ENCODE measurements at places on chromosomes 5 and 9.
A peak's percentile ranks its signal among the peaks of the same experiment; 100 is the strongest.

DNA sequence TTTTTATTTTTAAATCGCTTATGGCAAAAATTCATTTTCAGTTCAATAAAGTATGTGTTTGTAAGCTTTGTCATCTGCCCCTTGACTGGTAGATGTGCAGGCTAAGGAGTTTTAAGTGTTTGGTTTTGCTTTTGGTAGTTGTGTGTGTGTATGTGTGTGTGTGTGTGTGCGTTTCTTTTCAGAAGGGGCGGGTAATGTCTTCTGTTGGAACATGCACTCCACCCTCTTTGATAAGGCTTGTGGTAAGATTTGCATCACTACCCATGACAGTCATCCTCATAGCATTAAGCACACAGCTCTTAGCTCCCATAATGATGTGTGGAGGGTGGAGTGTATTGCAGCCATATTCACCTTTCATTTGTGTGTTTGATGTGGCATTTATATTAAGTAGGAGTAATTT is 92.1 kb upstream of the FSD1L start:
- no peak for DNase-seq

GRCh38 chr5:115333164-115333563 is 36.7 kb upstream of the CCDC112 start:
- DNase-seq: peak; percentile 16

DNA sequence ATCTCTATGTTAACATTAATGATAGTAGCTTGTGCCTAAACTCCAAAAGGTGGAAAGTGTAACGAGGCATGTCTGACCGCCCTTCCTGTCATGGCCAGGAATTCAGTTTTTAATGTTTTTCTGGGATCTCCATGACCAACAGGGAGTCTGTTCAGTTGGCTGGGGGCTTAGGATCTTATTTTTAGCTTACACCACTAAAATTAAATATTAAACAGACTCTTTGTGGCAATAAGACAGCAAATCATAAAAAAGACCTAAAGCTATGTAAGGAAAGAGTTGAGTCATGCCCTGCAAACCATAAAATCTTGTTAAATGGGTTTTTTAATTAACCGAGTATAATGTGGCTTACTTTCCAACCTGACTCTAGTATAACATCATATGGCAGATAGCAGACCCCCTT is 247.8 kb downstream of the DIRAS2 start:
- no peak for DNase-seq

GRCh38 chr5:169703813-169704212 is 66.7 kb downstream of the DOCK2 start:
- DNase-seq: peak; percentile 46

DNA sequence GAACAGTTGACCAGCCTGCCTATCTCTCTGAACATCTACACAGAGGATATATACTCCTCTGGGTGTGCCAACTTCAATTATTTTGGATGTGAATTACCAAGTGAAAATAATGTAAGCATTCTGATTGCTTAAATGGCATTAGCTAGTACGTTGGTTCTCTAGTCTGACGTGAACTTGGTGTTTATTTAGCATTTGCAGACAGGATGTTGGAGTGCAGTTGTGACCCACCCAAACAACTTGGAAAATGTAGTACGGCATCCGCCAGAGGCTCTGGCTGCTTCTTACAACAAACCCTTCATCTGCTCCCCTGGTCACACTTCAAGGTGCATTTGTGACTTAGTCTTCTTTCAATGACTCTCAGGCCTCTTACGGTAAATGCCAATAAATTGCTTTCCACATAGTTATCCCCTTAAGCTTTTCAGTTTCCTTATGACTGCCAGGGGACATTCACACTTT is 616.6 kb downstream of the PDE4D start:
- no peak for DNase-seq

DNA sequence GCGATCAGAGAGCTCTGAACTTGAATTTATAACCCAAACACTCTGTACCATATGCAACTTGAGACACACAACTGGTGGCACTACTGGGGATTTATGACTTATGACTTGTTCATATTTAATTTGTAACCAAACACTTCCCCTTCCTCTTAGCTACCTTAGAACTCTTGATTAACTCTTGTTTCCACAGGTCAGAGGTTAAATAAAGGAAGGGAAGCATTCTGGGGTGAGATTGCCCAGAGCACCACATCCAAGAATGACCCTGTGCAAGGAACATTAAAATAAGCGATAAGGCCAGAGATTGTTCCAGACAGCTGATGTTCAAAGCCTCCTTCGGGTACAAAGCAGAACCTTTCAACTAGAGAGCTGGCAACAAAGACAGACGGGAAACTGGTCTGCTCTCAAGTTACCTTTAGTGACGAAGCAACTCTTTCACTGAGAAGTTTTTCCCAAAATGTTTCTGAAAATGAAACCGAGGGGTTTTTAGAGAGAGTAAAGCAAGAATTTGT is 242.6 kb downstream of the DENND1A start:
- DNase-seq: no peak

DNA sequence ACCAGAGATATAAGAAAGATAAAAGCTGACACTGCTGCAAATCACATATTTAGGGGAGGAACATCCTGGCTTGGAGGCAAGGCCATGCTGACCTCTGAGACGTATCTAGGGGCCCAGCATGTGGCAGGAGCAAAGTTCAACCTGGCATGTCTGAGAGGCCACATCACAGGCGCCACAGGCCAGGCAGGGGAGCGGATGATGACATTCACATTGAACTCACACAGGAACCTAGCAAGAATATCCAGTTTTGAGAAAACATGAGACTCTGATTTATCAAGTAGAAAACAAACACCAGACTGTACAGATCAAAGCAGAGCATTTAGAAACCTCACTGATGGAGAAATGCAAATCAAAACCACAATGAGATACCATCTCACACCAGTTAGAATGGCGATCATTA is 64.2 kb upstream of the STK32A start:
- DNase-seq: no peak

- no peak for DNase-seq
Measured at GRCh38 chr5:178231539-178232123, 971 bp downstream of the PHYKPL start.

- DNase-seq: no peak
Measured at GRCh38 chr5:41893074-41893851, 10.9 kb upstream of the RIMOC1 start.

DNA sequence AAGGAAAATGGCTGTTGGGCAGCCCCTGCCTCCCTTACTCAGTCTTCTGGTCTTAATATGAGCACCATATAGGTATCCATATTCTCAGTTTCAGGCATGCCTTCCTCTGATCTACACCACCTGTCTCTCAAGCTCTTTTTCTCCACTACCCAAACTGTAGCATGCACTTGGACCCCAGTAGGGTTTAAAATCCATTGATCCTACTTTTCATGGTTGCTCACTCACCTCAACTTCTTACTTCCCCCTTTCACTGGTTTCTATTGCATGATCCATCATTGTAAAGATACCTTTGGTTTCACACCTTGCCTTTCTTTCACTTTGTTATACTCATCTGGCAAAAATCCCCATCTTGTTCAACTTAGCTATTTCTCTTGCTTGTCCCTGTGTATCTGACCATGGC is 159.4 kb downstream of the KDM4C start:
- DNase-seq: no peak

DNA sequence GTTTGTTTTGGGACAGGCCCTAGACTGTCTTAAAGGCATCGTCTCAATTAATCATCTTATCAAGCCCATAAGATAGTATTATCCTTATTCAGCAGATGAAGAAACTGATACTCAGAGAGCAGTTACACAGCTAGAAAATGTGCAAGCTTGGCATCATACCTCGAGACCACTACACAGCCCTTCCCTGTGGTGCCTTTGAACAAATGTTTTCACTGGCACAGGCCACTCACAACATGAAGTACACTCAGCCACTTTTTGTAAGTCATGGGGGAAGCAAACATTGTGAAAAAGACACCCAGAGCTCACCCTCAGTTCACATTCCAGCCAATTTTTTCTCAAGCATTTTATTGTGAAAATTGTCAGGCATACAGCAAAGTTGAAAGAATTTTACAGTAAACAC is 122.5 kb downstream of the WDR41 start:
- no peak for DNase-seq

DNA sequence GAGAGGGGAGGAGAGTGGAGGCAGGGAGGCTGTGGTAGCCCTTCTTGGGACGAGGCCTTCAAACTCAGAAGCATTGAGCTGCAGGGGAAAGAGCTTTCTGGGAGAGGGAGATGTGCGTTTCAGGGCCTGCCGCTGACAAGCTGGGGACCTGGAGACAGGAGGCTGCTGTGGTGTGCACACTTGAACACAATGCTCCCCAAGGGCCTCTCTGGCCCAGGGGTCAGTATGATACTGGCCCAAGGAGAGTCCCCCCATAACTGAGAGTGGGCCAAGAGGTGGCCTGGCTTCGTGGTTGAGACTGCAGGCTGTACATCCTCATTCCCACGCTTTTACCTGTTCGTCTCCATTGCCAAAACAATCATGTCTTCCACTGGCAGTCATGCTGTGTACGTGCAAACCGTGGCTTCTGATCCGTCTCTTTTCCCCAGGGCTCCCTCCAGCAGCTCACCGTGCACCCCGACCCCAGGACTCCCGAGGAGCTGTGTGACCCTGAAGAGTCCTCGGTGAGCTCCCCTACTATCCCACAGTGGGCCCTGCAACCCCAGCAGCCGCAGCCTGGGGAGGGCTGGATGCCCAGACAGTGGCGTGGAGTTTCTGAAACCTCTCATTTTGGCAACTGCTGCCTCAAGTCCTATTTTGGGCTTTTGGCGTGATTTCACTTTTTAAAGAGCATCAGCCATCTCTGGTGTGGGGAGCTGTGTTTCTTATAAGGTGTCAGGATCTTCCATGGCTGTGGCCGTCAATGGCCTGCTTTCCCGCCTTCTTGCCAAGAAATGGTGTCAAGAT is 43.4 kb downstream of the COL15A1 start:
- DNase-seq: no peak

- DNase-seq: no peak
Measured at GRCh38 chr5:158294701-158295100, 435.8 kb upstream of the CLINT1 start.

DNA sequence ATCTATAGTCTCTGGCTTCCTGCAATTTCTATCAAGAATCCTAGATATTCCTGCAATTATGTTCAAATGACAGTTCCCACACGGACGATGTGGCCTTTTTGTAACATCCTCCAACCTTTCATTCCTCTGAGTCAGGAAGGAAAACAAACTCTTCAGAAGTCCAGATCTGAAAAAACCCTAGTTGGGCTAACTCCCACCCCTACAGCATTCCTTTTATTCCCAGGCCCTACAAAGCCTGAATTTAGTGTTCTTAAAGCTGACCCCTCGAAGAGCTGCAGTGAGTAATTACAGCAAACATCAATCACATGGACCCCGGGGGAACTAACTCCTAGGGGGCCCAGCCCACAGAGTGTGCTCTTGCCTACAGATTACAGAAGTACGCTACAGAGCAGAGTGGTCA is 99.7 kb downstream of the SERINC5 start:
- DNase-seq: no peak

GRCh38 chr5:37637165-37637845 is 202.5 kb downstream of the GDNF start:
- DNase-seq: no peak

DNA sequence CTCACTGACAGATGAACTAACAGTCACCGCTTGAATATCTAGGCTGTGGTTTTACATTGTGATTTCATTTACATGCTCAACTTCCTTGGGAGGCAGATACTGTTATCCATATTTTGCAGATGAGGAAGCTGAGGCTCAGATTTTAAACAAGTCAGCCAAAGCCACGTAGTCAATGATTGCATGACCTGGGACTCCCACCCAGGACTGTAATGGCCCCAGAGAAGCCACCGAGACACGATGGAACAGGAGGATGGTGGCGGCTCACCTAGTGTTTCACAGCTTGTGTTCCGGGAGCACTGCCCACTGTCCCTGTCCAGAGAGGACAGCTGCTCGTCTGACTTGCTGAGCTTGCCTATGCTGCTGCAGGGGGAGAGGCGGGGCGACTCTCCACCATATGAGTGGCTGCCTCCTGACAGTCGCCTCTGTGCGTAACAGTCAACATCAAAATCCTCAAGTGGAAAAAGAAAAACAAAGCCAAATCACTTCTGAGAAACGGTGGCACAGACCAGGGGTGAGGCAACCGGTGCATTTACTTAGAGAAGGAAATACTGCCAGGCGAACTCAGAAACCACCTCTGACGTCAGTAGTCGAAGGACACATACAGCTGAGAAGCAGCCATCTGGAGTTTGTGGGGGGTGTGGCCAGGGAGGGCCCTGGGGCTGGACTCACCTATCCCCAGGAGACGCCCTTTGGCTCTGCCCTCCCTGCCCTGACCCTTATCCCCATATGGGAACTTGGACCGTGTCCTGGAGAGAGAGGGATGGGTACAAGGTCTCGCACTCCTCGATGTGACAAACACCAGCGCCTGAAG is 82.5 kb downstream of the PRRT1B start:
- DNase-seq: no peak

- no peak for DNase-seq
Measured at GRCh38 chr9:109590966-109591365, 92.9 kb upstream of the PTPN3 start.

GRCh38 chr5:39906146-39906545 is 481.4 kb upstream of the DAB2 start:
- DNase-seq: no peak

GRCh38 chr9:33750307-33750838 is 45.0 kb upstream of the PRSS3 start:
- no peak for DNase-seq

GRCh38 chr5:34562791-34563190 is 93.3 kb upstream of the RAI14 start:
- no peak for DNase-seq

- DNase-seq: no peak
Measured at GRCh38 chr9:128415281-128415680, 5.4 kb upstream of the CERCAM start.

DNA sequence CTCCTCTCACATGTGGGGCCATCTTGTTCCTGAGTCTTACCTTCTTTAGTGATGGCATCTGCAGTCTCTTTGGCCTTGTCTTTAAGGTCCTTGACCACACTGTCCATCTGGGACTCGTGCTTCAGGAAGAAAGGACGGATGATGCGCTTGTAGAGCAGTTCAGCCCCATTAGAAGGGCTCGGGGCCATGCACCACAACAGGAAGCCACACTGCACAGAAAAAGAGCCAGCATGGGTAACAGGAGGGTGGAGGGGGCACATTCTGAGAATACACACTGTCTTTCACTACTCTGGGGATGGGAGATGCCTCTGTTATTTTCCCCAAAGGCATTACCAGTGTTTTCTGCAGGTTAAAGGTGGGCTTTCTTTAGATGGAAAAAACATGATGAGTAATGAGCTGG is 25.9 kb downstream of the SRP19 start:
- DNase-seq: no peak

GRCh38 chr5:96172436-96172835 is 210.8 kb upstream of the ELL2 start:
- DNase-seq: no peak

GRCh38 chr9:2015581-2016407 is 647 bp downstream of the SMARCA2 start:
- peak; percentile 57 for DNase-seq

GRCh38 chr5:71873191-71873591 is 154.1 kb downstream of the CARTPT start:
- no peak for DNase-seq
